ENCODE measurements at places on chromosomes 1 and 21.

GRCh38 chr1:51344602-51345299, 14.4 kb upstream of the TTC39A start:
- DNase-seq = no peak

DNA sequence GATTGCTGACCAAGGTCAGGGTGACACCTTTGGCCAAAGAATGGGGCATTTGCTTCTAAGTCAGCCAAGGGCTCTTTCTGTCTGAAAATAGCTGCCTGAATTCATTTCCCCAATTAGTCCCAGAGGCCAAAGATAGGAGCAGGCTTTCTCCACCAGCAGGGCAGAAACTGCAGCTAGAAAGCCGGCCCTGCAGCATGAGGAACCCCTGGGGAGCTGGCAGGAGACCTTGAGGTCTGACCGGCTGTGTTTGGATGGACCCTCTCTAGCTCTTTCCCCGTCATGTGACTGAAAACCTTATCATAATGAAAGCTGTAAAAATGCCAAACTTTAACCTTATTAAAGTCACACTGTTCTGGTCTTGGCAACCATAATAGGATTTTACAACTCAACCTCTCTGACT, 93.4 kb downstream of the CD58 start:
- DNase-seq = no peak

- DNase-seq = peak; percentile 80
These were observed 14.8 kb downstream of the IL6R start for GRCh38 chr1:154419620-154420571.

DNA sequence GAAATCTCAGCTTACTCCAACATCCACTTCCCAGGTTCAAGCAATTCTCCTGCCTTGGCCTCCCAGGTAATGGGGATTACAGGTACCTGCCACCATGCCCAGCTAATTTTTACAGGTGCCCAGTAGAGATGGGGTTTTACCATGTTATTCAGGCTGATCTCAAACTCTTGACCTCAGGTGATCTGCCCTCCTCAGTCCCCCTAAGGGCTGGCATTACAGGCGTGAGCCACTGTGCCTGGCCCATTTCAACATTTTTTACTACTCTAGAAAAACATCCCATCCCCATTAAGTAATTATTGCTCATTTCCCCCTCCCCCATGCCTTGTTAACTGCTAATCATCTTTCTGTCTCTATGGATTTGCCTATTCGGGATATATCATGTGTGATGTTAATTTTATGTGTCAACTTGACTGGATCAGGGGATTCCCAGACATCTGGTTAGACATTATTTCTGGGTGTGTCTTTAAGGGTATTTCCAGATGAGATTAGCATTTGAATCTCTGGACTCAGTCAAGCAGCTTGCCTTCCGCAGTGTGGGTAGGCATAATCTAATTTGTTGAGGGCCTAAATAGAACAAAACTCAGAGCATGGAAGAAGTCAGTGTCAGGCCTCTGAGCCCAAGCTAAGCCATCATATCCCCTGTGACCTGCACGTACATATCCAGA, 33.0 kb upstream of the ZBTB8B start:
- DNase-seq = no peak

- DNase-seq = no peak
These were observed 463.5 kb downstream of the SMYD3 start for GRCh38 chr1:246043556-246043955.

GRCh38 chr1:17488995-17489767, 49.7 kb upstream of the RCC2 start:
- DNase-seq = peak; percentile 30

GRCh38 chr1:37513795-37514349, 694 bp downstream of the MEAF6 start:
- DNase-seq = no peak

DNA sequence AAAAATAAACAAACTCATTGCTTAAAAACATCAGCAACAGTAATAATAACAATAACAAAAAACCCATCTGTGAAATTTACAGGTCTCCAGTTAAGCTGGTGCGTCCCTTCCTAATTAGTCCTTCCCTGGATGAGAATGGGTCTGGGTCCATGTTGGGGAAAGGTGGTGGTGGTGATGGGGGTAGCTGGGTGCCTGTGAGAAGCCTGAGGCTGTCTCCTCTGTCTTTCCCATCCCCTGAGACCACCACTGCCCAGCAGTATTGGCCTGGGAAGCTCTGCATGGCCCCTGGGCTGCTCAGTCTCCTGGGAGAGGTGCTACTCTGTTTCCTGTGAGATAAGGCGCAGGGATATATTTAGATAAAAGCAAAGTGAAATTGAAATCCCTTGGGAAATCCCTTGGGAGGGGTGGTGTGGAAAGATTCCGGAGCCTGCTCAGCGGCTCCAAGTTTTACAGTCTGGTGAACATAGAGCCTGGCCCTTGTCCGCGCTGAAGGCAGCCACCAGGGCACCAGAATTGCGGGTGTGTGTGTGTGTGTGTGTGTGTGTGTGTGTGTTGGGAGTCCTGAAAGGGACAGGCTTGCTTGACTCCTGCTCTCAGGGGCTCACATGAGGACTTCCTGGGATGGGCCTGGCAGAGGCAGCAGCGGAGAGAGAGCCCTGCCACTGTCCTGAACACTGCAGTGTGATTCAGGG, 150.2 kb downstream of the FOXD2 start:
- DNase-seq = no peak

DNA sequence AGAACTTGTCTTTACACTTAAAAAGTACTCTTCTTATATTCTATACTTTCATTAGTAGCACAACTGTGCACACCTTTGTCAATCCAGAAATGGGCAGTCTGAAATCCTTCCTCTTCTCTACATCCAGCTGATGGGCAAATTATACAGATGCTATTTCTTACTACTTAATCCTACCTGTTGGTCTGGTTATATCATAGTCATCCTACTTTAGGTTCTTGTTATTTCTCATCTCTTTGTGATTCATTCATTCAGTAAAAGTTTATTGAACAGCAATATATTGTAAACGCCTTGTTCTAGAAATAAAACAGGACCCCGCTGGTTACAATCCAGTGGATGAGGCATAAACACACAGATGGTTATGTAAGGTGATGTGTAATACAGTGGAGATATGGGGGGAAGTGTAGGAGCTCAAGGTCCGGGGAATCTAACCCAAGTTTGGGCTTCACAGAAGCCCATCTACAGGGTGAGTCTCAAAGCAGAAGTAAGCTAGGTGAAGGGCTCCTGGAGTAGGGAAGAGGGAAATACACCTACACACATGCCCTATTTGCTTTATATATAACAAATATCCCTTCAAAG, 11.8 kb upstream of the FUBP1 start:
- no peak for DNase-seq

- no peak for DNase-seq
These were observed 2.0 kb upstream of the FAM131C start for GRCh38 chr1:16075337-16076030.

DNA sequence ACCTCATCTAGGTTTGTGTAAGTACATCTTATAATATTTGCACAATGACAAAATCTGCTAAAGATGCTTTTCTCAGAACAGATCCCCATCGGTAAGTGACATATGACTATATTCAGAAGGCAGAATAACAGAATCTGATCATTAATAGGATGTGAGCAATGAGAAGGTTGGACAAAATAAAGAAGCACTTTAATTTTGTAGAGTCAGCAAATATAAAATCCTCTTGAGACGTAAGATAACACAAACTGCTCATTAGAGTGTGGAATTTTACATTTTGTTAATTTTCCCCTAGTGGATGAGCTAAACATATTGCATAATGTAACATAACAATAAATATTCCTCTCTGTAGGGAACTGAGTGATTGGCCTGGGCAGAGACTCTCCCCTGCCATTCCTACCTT, 658.4 kb upstream of the ZP4 start:
- DNase-seq = no peak

- no peak for DNase-seq
These were observed 323.8 kb downstream of the AMY1C start for GRCh38 chr1:104073463-104073902.

GRCh38 chr21:14766241-14766640, 220.1 kb upstream of the SAMSN1 start:
- DNase-seq = no peak

GRCh38 chr1:233719655-233720341, 105.9 kb downstream of the KCNK1 start:
- DNase-seq = no peak

GRCh38 chr1:119918301-119918700, 22.0 kb upstream of the ADAM30 start:
- no peak for DNase-seq

DNA sequence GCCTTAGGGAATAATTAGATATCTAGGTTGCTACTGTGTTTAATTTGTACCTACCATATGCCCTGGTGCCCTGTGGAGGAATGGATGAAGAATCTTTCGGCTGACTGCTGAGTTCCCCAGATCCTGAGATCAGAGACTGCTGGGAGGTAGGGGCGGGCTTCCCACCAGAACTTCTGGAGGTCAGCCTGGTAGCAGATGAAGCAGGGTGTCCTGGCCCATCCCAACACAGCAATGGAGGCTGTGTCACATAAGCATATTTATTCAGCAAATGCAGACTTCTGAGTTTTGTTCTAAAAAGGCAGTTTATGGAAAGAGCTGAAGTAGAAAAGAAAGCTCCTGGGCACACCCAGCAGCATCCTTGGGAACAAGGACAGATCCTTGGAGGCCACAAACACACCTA, 74.0 kb downstream of the KRTAP19-8 start:
- DNase-seq = no peak

GRCh38 chr1:209527993-209528717, 55.4 kb upstream of the CAMK1G start:
- DNase-seq = no peak

- DNase-seq = no peak
These were observed at the start of gene LY9 for GRCh38 chr1:160795951-160796383. LY9 (plus strand) TSS chr1:160796174; CDS start chr1:160796188, 14 bp downstream.

DNA sequence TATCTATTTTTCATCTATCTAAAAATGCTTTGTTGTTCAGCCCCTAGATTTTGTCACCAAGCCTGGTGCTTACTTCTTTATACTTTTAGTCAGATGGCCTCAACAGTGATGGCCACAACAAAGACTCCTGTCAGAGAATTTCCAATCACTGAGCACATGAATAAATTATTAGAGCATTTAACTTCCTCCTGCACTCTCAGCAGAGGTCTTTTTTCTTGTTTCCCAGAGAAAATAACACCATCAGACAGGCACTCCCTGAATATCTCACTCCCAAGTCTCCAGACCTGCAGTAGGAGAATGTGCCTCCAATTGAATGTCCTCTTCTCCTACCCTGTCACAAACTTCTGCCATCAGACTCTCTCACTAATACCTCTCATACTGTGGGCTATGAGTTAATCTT, 616.0 kb upstream of the NR5A2 start:
- no peak for DNase-seq

DNA sequence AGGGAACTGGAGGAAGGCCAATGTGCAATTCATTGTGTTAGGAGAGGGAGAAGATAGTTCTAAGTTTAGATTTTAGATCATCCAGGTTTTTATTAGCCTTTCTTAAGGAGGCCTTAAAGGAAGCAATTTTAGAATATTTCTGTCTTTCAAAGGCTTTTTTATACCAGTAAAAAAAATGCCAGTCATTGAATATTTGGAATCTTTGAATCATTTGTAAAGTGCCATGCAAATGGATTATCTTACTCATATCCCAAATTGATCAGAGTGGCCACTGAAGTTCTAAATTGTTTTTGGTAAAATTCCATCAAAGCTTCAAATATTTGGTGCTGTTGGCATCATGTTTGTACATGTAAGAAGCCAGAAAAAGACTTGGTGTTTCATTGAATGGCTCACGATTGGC, 244.8 kb downstream of the RPS6KC1 start:
- DNase-seq = no peak

- DNase-seq = no peak
These were observed 3.5 kb downstream of the PAPPA2 start for GRCh38 chr1:176466514-176466913.

GRCh38 chr1:210236386-210236839, 3.8 kb downstream of the SERTAD4 start:
- DNase-seq = no peak

DNA sequence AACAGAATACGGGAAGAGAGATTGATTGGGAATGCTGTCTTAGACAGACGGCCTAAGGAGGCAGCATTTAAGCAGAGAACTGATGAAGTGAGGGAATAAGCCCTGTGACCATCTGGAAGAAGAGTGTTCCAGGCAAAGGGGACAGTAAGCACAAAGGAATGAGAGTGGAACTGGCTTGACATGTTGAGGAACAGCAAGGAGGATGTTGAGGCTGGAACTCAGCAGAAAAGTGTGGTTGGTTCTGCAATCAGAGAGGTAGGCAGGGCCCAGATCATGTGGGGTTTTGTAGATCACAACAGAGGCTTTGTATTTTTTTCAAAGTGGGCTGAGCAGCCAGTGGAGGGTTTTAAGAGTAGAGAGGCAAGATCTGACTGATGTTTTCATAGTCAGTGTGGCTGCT, 157.4 kb downstream of the DNM3 start:
- no peak for DNase-seq

GRCh38 chr1:182679684-182680083, 4.7 kb downstream of the RGS8 start:
- DNase-seq = no peak

DNA sequence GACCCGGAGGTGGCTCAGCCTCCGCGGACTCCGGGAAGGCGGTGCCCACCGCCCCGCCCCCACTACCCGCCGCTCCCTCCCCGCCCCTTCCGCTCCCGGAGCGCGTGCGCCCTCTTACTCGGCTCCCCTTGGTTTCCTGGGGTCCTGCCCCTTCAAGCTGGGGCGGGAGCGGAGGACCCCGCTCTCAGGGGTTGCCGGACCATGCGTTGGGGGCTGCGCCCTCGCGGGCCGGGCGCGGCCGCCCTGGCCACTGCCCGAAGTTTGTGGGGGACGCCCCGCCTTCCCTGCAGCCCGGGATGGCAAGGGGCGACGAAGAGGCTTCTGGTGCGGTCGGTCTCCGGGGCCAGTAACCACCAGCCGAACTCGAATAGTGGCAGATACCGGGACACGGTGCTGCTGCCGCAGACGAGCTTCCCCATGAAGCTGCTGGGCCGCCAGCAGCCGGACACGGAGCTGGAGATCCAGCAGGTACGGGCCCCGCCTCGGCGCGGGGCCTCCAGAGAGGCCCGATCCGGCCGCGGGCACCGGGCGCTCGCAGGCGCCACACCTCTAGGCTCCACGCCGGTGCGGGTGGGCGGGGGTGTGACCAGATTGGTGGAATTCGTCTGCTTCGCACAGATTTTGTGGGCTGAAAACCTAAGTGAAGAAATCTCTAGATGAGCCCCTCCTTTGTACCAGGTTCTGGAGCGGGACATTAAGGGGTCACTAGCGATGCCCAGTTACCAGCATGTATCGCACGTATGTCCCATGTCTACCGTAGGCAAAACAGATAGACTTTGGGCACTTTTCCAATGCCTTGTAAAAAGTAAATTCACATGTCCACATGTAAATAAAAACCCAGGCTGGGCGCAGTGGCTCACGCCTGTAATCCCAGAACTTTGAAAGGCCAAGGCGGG, at the start of gene IARS2:
Gene IARS2 (plus strand): TSS at position 117 of the 896 bp plus-strand sequence. CDS start 85 bp downstream, at position 202.
- peak; percentile 45 for DNase-seq

GRCh38 chr1:91809317-91809716, 76.6 kb downstream of the TGFBR3 start:
- peak; percentile 38 for DNase-seq

- DNase-seq = no peak
These were observed 123.7 kb downstream of the SMYD2 start for GRCh38 chr1:214404571-214405213.

DNA sequence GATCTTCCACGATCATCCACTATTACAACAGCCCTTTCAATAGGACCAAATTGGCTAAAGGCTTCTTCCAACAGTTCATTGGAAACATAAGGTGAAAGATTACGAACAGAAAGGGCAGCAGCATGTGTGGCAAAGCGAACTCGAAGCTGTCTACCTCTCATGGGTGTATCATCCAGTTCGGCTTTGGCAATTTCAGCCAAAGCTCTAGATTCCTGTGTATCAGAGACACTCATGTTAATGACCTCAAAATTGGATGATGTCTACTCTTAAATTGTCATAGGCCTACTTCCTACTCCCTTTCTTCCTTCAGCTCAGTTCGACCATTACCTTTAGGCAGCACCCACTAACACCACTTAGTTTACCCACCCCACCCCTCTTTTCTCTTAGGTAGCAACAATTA, 2.2 kb downstream of the SFPQ start:
- DNase-seq = no peak
